Hypothalamus (tissue), 51 donors: ENCODE measurements at places on chromosomes 2 and 18.

DNA sequence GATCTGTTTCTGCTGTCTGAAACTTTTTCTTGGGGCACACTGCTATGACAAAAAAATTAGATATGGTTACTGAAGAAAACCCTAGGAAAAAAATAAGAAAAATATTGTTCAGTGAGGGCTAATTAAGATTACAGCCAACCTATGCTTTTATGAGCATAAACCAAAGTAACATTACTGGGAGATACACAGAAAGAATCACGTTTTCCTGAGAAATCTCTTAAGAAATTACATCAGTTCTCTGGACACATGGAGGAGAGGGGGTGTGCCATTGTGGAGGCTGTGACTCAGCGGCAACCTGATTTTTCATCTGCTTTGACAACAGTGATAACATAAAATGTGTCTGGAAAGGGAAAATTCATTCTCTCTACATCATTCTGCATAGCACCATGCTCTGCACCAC is 13.4 kb upstream of the NMI start:
- DNase-seq: no peak

- DNase-seq: no peak
These were observed 304.5 kb downstream of the EIPR1 start for GRCh38 chr2:3073041-3073595.

DNA sequence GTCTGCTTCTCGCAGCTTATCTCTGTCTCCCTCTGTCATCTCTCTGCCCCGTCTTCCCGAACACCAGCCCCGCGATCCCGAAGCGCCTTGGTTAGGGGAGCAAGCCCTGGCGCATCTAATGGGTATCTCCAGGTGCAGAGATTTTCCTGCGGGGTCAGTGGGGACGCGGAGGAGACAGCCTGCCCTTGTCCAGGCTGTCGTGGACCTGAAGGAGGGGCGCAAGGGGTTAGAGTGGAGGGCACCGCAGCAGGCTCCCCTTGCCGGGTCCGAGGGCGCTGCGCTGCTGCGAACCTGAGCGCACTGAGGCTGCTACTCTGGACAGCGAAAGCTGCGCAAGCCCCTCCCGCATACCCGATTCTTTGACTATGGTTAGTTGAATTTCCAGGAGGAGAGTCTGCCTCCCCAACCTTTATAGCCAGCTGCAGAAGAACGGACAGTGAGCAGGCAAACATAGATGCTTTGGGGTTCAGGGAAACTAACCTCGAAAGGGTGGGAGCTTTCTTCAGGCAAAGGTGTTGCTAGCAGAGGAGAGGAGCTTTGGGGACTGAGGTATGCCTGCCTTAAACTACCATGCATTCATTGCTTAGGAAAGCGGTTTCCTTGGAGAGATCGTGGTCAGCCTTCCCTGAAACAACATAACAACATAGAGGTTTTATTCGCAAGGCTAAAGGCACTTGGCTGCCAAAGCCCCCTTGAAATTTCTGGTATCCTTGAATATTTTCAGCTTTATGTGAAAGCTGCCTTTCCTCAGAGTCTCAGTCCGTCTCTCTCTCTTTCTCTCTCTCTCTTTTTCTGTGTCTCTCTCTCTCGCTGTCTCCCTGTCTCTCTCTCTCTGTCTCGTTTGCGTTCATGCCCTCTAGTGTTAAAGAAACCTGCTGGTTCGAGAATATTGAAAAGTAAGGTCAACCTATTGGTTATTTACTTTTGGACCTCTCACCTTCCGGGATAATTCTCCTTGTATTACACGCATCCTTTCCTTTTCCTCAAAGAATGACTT is 1.6 kb downstream of the GALNT13 start:
- peak; percentile 8 for DNase-seq

GRCh38 chr18:55763298-55763697 is 175.3 kb upstream of the TCF4 start:
- DNase-seq: no peak

- DNase-seq: no peak
These were observed 638 bp upstream of the IRS1 start for GRCh38 chr2:226799976-226800940.
